Right lung (tissue), 10 donors: ENCODE measurements at places on chromosomes 16 and 17. TPM values are rescaled to one million over a fixed set of nuclear protein-coding genes. Genes with fewer than 3 reads are reported as not detected.

GRCh38 chr17:41553987-41554680 is 17.7 kb downstream of the KRT9 start:
- no peak for DNase-seq

DNA sequence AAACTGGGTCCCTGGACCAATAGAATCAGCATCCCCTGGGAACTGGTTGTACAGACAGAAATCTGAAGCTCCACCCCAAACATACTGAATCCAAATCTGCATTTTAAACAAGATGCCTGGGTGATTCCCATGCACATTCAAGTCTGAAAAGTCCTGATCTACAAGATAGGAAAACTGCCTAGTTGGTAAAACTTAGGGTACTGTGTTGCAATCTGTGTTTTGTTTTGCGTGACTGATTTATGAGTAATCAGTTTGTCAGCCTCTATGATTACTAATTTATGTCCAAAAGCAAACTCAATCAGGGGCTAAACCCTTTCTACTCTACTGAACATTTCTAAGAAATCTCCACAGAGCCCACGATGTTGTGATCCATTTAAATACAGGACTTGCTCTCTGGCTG is 103.8 kb downstream of the YPEL2 start:
- no peak for DNase-seq

DNA sequence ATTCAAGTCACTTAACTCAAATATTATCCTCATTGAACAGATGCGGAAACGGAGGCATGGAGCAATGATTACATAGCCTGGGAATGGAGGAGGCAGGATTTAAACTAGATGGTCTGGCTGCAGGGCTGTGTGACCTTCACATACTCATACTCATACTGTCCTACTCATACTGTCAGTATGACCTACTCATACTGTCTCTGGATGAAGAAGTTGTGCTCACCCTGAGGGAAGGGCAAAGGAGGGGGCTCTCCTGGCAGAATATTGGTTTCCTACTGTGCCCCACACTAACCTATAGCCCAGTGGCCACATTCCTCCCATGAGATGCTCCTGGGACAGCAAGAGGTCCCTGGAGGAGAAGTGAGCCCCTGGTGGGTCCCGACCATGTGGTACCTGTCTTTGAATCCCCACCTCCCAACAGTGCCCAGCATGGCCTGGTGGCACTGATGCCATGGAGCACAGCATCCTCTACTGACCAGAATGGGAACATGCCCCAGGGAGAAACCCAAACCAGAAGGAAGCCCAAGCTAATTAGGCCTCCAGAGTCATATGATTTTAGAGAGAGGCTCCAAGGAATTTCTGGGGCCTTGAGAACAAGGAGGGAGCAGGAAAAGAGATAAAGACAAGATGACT is 197.3 kb upstream of the SDK2 start:
- DNase-seq, result no peak

GRCh38 chr17:31549121-31549524 is 157.6 kb downstream of the RAB11FIP4 start:
- no peak for DNase-seq

Gene UMOD
- not detected for polyA plus RNA-seq
